CD4-positive, alpha-beta memory T cell (primary cell): ENCODE measurements at places on chromosomes 13 and 19.

DNA sequence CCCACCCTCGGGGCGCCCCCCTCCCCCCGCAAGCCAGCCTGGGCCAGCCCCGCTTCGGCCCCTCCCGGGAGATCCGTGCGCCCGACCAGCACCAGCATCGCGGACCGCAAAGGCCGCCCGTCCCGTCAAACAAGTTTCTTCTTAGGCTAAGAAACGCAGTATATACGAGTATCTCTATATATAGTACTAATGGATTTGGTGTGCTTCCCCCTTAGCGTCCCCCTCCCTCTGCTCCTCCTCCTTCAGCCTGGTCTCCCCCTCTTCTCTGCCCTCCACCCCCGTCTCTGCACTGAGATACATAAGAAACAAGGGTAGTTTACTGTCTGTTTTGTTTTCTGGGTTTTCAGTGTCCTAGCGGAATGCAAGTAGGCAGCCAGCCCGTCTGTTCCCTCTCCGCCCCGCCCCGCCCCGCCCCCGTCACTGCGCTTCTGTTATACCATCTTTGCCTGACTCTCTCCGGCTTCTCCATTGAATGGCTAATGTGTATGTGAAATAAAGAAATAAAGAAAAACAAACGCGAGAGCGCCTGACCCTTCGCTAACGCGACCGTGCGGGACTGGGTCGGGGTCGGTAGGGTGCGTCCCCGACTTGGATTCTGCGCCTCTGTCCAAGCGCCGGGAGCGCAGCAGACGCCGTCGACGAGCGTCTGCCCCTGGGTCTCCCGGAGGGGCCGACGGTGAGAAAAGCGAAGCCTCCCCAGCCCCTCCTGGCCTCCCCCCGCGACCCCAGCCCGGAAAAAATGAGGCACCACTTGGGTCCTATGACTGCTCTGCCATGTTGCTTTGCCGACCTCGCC is 4.2 kb downstream of the LYL1 start:
- DNase-seq, result peak; percentile 68

DNA sequence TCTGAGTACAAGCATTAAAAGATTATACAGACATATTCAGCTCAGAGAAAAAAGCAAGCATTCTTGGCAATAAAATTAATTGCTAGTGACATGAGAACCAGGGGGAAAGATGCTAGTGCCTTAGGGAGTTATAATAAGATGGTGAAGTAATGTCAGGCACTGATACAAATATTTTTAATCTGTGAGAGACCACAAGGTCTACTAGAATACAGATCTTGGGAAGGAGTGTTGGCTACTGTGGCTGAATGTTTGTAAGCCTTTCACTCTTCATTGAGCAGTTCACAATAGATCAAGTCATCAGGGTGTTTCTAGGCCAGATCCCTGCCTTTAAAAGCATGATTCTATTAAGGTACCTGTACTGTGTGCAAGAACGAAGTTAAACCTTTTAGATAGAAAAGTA is 16.4 kb downstream of the FREM2 start:
- no peak for DNase-seq

GRCh38 chr13:98353750-98354149 is 176.7 kb upstream of the RNF113B start:
- DNase-seq, result no peak

- DNase-seq, result peak; percentile 98
These were observed at the start of gene UBAC2 for GRCh38 chr13:99200432-99201167. UBAC2 (plus strand) TSS chr13:99200854; CDS start chr13:99200909, 55 bp downstream.

- DNase-seq, result no peak
These were observed 7.0 kb downstream of the CAB39L start for GRCh38 chr13:49436890-49437289.

DNA sequence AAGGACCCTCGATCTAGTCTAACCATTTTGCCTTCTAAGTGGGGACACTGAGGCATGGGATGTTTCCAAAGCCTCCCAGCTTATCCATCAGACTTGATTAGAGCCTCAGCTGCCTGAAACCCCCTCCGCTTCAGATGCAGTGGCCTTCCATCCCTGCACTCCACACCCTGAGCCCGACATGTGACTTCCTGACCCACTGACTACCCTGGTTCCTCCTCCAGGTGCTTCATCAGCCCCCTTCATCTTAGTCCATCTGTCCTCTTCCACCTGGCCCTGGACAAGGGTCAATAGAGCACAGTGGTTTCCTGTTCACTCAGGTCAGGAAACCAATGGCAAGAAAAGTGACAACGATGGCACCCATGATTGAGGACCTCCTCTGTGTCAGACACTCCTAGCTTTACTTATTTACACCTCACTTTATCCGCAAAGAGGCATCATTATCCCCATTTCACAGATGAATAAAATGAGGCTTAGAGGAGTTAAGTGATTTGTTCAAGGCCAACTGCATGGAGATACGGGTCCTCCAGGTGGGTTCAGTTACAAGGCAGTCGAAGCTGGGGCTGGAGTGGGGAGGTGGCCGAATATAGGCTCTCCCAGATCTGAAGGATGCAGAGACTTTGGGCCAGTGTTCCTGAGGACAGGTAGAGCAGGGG is 81.6 kb upstream of the TM9SF2 start:
- DNase-seq, result no peak

GRCh38 chr13:53138376-53139036 is 109.9 kb downstream of the OLFM4 start:
- no peak for DNase-seq

GRCh38 chr13:78586706-78587105 is 16.6 kb downstream of the POU4F1 start:
- DNase-seq, result no peak

GRCh38 chr19:12885749-12886650 is 1.0 kb downstream of the KLF1 start:
- DNase-seq, result no peak

DNA sequence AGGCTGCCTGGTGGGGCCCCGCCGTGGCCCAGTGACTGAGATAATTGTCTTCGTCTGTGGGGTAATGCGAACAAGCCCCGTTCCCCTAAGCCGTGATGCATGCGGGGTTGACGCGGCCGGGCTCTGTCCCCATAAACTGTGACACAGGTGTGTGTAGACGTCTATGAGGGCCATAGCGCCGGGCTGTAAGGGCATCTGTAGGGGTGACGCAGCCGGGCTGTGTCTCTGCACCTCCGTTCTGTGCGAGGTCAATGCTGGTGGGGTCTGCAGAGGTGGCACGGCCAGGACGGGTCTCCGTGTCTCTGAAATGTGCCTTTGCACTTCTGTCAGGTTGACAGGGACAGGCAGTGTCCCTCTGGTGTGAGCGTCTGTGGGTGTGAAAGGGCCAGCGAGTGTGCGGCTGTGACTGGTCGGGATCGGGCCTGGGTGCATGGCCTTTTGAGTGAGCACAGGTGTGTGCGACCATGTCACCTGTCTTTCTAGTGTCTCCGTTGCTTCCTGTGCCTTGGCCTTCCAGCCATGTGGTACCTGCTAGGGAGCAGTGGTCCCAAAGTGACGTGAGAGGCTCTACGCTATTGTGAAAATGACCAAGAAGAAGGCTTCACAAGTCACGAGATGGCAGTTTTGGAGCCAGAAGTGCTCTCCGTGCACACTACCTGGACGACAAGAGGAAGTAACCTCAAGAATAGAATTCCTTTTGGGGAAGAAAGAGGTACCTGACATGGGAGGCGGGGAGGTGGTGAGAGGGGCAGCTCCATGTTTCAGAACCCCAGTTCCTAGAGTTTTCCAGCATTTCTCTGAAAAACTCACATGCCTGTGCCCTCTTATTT is 16.4 kb upstream of the ZNF331 start:
- no peak for DNase-seq
